ENCODE measurements at places on chromosomes 3 and 15.

- DNase-seq = no peak
These were observed 596.6 kb downstream of the GBE1 start for GRCh38 chr3:81164806-81165205.

GRCh38 chr3:100210772-100211135 is 50.0 kb upstream of the TBC1D23 start:
- no peak for DNase-seq

- DNase-seq = no peak
These were observed 15.8 kb upstream of the ALAS1 start for GRCh38 chr3:52182196-52182595.

DNA sequence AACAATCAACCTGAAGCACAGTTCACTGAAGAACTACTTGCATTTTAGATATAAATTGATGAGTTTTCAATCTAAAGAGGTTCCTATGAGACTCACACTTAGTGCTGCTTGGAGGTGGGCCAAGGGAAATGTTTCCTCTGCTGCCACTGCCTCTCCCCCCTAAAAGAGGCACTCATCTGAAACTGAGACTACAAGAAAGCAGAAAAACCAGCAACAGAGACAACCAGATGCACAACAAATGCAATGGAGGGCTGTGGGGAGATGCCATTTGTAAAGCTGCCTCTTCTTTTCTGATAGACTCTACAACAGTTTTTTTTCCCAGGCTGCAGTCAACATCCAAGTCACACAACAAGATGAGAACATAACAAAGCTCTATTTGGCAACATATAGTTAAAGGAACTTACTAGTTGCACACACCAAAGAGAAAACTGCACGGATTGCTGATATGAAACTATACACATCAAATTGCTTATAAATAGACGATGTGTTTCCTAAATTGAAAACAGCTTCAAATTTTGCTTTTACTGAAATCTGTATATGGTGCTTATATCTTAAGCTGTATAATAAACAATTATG is 11.0 kb downstream of the TSPAN3 start:
- DNase-seq = no peak

- no peak for DNase-seq
These were observed 247.5 kb upstream of the LRIG1 start for GRCh38 chr3:66748175-66748876.

DNA sequence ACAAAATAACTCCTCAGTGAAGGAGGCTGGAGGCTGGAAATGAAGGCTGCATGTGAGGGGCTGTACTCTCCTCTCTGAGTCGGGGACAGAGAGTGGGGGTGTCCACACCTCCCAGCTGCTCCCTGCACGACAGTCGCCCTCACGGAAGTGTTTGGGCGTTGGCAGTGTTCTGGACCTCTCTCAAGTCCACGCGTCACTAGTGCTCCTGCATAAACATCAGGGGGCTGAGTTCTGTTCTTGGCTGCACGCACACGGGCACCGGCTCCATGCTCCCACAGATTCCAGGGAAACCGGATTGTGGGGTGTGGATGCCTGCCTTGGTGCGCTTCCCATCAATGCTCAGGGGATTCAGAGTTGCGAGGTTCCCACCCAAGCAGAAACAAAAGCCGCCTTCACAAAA is 7.4 kb downstream of the RASGRF1 start:
- DNase-seq = no peak

DNA sequence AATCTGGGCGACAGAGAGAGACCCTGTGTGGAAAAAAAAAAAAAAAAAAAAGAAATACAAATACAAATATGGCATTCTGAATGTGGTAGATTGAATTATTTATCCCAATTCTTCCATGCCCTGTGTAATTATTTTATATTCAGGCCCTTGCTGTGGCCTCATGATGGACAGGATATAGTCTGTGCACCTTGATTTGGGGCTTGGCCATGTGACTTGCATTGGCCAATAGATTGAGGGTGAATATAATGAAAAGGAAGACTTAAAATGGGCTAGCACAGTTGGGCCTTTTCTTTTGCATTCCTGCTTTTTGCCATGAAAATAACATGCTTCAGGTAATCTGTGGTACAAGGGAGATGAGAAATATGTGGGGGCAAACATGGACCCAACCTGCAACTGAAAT is 27.1 kb upstream of the IGF2BP2 start:
- no peak for DNase-seq

GRCh38 chr15:66154581-66154980 is 99.0 kb downstream of the MEGF11 start:
- DNase-seq = no peak

GRCh38 chr3:50008931-50009330 is 69.0 kb downstream of the RBM6 start:
- DNase-seq = no peak

GRCh38 chr15:68407886-68408881 is 23.8 kb downstream of the ITGA11 start:
- no peak for DNase-seq

DNA sequence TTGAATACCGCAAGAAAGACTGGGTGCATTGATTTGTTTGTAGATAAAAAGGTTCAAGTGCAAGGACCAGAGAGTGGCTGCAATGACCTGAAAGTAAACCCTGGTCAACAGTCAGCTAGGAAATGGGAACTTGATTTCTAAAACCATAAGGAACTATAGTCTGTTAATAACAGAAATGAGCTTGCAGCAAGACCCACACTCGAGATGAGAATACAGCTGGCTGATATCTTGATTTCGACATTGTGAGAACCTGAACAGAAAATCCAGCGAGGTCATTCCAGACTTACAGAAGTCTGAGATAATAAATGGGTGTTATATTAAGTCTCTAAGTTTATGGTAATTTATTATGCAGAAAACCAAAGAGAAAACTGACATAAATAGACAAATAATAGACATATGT is 177.3 kb downstream of the NFKBIZ start:
- no peak for DNase-seq

GRCh38 chr3:73207946-73208440 is 146.5 kb downstream of the EBLN2 start:
- DNase-seq = no peak

- no peak for DNase-seq
These were observed 43.9 kb downstream of the THBS1 start for GRCh38 chr15:39624806-39625205.

- DNase-seq = no peak
These were observed 68.1 kb upstream of the SCN5A start for GRCh38 chr3:38717355-38718240.

GRCh38 chr3:102483556-102483955 is 48.7 kb downstream of the ZPLD1 start:
- DNase-seq = no peak

- DNase-seq = no peak
These were observed 626 bp upstream of the PTPRG start for GRCh38 chr3:61560517-61561373.

DNA sequence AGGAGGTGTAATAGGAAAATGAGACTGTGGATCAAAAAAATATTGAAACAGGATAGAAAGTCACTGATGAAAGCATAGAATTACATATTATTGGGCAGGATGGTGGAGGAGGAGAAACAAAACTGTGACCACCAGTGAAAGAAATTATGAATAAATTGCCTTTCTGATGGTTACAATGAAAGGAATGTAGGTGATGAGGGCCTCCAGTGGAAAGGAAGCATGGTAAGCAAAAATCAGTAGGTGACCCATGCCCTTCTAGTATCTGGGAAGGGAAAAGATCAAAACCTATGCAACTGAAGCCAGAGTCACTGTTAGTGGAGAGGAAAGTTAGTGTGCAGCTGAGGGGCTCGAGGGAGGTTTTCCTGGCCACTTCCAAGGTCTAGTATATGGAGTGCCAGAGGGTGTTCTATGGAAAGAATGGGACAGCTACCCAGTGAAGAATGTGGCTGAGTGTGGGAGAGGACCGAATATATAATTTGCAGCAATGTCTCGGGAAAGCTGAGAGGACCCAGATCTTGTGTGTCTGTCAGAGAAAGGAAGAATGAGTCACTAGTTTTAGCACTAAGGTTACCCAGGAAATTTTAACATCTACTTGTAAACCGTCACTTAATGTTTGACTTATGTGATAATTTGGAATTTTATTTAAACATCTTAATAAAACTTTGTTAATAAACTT is 146.2 kb downstream of the NFKBIZ start:
- no peak for DNase-seq

Data from stimulated activated CD8-positive, alpha-beta memory T cell treated with anti-CD3 and anti-CD28 coated beads, Interleukin-15, amount 100 ng/mL, for 24 hours (primary cell).